ENCODE measurements at places on chromosomes 12 and 14.

DNA sequence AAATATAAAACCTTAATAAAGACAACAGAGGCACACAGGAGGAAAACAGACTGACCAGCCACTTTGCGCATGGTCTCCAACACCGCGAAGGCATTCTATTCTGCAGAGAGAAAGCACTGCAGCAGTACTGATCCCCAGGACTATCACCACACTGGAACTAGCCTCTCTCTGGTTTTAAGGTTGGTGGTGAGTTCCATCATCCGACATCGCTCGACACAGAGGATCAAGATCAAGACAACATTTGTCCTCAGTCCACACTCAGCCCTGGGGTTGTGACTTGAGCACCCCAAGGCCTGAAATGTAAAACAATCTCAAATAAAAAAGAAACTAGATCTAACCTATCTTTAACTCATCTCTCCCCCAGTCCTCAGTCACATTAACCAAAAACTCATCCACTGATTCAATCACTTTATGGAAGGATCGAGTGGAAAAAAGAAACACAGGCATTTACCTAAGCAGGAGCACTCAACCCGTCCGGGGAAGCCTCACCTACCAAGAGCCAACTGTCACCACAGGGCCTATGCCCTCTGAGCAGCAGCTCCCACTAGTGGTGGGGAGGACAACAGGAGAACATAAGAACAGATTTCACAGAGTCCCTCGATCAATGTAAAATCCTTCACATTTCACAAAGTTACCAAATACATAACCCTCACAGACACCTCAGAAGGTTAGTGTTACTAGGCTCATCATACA lies 17.7 kb downstream of the STXBP6 start:
- DNase-seq = no peak

DNA sequence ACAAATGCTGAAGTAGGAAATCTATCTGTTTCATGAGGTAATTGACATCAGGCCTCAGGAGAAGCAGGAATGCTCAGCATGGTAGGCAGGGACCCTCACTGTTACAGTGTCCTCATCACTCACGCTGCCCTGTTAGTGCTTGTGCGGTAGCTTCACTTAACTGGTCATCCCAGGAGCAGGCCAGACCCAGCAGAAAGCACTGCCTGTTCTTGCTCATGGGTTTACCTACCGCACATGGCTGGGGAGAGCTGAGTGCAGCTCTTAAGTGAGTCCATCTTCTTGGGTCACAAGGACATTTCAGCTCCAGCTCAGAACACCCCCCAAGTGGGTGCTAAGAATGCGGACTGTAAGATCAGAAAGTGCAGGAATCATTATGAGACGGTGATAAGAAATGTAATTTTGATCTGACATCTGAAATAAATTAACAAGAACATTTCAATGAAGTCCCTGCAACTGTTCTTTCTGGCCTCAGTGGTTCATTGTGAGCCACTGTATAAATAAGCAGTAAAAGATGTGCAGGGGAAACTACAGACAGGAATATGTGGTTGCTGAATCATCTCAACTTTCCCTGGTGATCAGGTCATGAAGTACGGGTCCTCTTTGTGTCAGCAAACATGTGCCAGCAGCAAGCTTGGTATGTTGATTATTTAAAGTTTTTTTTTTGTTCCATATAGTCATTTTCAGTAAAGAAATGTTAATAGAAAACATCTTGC lies 757.7 kb upstream of the TMEM132C start:
- no peak for DNase-seq

- DNase-seq = no peak
These were observed 11.2 kb downstream of the C2CD5 start for GRCh38 chr12:22533155-22533554.

- no peak for DNase-seq
These were observed 38.2 kb upstream of the MAP3K9 start for GRCh38 chr14:70847406-70848090.

- DNase-seq = no peak
These were observed 36.9 kb upstream of the PRMT8 start for GRCh38 chr12:3453990-3454680.

DNA sequence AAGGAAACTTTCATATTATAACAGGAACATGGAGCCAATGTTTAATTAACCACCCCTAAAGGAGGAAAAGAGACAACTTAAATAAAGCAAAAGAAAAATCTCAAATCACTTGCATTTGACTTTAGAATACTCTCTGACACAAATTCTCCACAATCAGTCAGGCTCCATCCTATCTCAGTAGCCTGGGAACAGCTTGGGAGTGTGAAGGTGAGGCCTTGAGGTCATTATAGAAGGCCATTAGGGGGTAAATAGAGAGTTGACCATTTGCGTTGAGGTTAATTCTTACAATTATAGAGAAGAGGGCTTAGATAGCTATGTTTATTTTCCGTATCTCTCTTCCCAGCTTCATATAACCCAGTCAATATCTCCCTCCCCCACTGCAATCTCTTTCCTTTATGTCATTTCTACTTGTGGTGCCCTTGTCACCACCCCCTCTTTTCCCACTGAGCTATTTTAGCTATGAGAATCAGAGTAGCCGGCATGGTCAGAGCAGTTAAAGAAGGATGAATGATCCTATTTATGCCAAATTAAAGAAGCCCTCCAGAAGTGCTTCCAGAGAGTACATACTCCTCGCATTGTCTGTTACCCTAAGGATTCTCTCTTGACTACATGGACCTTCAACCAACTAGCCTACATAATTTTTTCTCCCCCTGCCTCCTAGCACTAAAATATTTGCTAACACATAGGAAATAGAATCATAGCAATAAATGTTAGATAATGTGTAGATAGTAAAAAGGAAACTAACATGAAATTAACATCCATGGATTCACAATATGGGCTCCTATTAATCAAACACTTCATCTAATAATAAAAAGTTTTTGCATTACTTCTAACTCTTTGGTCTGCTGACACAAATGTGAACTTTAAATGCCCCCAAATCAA lies 135.2 kb upstream of the KRR1 start:
- no peak for DNase-seq

DNA sequence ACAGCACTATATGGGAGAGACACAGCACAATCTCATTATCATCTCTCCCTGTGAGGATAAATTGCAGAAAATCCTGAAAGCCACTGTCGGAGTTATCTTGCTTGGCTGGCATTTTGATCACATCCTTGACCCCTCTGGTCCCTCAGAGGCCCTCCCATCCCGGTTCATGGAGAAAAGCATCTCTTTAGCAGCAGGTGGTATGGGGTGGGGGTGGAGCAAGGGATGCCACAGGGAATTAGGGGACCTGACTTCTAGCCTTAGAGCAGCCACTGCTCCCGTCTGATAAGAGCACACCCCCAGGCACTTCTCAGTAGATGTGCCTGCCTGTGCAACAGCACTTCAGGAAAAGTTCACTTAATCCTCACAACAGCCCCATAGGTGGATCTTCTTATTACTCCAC lies 38.6 kb downstream of the GRIN2B start:
- DNase-seq = no peak
